ENCODE measurements at places on chromosomes 2 and 18.

- DNase-seq = no peak
Observed at GRCh38 chr2:25079050-25079635, 37.3 kb downstream of the EFR3B start.

- no peak for DNase-seq
Observed at GRCh38 chr2:156189143-156189542, 143.4 kb downstream of the NR4A2 start.

DNA sequence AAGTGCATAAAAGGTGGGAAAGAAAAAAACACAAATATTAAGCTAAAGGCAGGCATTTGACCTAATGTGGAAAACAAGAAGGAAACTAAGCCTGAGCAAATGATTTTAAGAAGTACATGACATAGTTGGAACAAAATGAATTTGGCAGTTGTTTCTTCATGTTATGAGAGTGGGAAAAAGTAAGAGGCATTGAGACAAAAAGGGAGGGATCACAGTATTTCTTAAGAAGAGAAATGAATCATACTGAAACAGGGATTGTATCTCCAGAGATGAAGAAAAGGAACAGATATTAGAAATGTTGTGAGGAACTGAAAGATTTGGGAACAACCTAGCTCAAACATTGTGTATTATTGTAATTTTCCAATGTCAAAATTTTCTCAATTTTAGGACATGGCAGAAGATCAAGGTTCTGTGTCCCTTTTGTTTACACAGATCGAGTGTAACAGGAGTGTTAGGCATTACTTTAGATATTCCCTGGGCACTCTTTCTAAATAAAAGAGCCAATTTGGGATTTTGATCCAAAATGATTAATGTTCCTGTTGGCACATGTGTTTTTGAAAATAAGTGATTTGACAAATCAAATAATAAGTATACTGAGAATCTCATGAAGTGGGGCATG lies 98.6 kb downstream of the CALCRL start:
- no peak for DNase-seq

DNA sequence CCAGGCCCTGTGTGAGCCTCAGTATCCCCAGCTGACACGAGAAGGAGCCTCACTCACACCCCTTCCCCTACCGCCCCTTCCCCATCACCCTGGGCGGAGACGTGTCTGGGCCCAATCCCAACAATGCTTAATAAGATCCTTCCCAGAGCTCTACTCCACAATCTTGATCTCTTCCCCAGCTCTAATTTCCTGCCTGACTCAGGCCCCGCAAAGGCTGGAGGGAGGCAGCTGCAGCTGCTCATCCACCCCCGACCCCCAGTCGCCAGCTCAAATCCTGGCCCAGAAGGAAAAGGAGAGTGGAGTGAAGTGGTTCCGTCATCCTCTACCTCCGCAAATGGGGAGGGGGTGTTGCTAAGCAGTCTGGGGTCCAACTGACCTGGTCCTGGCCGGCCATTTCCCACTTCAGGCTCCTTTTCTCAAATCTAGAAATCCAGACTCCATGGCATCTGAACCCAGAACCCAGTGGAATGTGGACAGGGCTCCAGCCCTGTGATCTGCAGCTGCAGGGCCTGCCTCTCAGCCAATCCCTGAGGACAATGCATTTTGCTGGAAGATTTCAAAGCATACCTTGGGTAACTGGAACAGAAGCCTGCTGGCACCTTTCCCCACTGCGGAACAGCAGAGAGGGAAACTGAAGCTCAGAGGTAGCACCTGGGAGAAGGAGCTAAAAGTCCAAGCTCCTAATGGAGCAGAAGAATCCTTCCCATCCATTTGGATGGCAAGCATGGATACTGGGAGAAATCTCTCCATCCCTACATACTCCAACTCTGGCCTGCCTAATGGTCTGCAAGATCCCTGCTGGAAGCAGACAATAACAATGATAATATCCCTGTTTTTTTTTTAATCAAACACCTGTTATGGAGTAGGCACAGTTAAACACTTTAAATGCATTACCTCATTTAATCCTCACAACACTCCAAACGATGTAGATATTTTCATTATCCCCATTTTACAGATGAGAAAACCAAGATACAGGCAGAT lies 5.6 kb upstream of the TNS1 start:
- no peak for DNase-seq

DNA sequence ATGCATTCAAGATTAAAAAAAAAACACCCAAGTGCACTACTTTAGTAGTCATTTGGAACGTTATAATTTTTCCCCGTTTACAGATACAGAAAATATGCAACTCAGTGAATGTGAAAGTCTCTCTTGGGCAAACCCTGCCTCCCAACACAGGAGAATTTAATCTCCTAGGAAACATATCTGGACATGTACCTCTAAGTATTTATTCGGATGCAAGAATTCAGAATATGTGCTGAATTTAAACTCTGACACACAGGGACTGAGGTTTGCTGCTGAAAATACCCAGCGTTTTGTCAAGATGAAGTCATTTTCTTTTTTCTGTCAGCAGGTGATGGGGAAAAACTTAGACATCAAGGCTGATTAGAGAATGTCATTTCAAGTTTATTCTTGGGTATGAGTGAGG lies 105.4 kb downstream of the ACKR3 start:
- DNase-seq = no peak

DNA sequence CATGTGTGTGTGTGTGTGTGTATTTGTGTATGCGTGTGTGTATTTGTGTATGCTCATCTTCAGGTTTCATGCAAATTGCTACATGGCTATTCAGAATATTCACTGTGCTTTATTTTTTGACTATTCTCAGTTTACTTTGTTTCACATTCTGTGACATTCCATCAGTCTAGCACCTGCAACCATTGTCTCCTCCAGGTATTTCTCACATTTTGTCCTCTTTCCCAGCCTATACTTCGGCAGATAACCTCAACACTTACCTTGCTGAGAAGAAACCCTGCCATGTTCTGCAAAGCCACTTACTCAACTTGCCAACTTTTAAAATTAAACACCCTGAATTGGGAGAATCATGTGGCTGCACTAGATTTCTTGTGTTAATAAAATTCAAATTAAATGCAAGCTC lies 135.4 kb upstream of the REG3A start:
- DNase-seq = no peak

GRCh38 chr2:30915486-30915885 lies 108.2 kb upstream of the CAPN13 start:
- no peak for DNase-seq

- DNase-seq = no peak
Observed at GRCh38 chr2:211067029-211067428, 510.6 kb downstream of the CPS1 start.

- no peak for DNase-seq
Observed at GRCh38 chr2:38104598-38104997, 28.6 kb upstream of the CYP1B1 start.

DNA sequence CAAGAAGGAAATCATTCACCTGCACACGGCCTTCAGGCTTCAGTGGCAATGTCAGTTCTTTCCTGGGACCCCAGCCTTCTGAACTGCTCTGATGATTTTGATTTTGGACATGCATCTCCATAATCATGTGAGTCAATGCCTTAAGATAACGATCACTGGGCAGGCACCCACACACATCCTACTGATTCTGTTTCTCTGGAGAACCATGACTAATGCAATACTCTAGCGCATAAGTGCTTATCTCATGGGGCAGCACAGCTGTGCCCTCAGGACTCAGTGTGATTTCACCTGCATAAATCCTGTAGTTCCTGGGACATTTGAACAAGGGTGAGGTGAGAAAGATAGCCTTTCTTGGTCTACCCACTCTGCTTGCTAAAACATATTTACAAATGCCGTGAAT lies 144.6 kb downstream of the AKAIN1 start:
- no peak for DNase-seq

- no peak for DNase-seq
Observed at GRCh38 chr2:62320657-62321357, 124.9 kb downstream of the B3GNT2 start.

DNA sequence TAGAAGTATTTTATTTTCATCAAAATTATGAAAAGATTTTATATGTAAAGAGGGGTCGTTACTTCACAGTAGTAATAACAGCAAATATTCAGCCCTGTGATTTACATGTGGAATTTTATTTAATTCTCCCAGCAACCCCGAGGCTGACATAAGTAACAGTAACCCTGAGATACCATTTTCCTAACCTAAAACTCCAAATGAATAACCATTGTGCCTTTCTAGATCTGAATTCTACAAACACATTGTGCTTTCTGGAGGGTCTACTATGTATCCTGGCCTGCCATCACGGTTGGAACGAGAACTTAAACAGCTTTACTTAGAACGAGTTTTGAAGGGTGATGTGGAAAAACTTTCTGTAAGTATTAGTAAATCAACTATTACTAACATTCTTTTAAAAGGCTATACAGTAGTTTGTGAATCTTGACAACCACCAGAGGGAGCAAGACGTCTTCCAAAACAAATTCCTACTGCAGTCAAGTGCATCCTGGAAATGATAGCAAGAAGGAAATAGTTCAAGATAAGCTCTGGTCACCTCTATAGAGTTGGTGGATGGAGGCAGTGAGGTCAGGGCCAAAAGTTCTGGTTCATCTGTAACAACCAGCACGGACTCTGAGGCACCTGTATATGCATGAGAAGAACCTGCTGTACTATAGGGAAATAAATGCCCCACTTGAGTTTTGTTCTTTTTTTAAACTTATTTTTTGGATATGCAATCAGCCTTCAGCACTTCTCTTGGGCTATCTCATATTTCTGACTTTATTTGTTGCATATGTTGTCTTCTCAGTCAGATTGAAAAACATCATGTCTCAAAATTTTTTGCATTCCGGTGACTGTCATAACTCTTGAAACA lies 37.4 kb downstream of the ACTR2 start:
- no peak for DNase-seq

GRCh38 chr18:50776383-50776782 lies 43.4 kb downstream of the MRO start:
- DNase-seq = no peak

- DNase-seq = peak; percentile 15
Observed at GRCh38 chr18:2970772-2971659, 41.9 kb downstream of the LPIN2 start.

DNA sequence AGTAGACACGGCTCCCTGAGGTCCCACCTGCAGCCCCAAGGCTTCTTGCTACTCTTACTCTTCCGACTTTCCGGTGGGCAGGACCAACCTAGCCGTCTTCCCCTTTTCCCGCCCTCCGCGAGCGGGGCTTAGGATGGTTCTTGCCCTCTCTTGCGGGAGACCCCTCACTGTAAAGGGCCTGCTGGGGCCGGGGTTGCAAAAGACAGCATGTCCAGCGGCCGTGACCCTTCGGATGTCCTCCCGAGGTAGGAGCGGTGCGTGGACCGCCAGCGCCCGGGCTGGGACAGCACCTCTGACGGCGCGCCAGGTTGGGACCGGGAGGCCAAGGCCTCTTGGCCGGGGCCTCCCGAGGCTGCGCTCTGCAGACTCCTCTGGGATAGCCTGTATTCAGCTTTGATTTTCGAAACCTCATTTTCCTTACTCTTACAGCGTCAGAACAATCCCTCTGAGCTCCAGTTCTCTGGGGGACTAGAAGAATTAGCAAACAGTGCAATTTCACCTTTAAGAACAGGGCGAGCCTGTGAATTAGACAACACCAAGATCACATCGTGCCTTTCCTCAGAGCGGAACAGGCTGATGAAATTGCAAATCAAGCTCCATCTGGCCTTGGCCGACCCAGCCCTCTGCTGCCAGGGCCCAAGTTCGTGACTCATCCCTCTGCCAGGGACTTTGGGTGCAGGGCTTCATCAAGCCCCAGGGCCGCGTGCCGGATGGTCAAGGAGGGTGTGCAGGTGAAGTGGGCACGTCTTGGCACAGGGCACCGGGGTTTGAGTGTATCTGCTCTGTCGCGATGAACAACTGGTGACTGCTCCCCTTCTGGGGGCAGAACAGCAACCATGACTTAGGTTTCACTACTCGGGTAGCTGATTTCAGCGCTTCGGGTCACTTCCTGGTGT lies 777 bp downstream of the MOCOS start:
- no peak for DNase-seq

GRCh38 chr2:23925702-23926289 lies 1.1 kb downstream of the ATAD2B start:
- DNase-seq = peak; percentile 37

GRCh38 chr2:232973011-232973735 lies 39.9 kb downstream of the NGEF start:
- DNase-seq = no peak

- DNase-seq = no peak
Observed at GRCh38 chr2:232400256-232401015, 6.2 kb upstream of the ALPG start.

DNA sequence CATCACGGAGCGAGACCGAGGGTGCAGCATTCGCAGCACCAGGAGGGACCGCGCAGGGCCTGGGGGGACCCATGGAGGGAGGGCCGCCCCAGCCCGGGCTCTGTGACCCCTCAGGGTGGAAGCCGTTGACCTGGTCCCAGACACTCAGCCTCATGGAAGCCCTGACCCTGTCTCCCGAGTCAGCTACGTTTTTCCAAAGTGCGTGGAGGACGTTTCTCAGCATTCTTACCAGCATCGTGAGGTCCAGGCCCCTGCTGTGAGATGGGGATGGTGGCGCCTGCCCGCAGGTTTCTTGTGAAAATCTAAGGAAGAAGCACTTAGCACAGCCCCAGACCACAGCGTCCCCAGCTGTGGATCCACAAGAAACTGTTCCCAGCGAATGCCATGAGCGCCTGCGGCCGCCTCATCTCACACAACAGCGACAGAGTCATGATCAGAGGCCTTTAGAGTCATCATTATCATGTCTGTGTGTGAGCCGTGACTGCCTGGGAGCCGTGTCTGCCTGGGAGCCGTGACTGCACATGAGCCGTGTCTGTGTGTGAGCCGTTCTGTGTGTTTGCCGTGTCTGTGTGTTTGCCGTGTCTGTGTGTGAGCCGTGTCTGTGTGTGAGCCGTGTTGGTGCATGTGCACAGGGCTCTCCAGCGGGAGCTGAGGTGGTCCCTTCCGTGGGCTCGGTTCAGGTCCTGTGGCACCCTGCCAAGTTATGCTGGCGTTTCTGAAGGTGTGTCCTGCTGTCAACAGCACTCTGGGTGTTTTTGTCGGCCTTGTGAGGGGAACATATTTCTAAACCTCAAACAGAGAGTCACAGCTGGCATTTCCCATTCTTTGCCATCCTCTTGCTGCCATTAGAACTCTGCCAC lies 49.2 kb upstream of the KCNG2 start:
- no peak for DNase-seq

GRCh38 chr2:176079285-176079830 lies 4.4 kb downstream of the EVX2 start:
- no peak for DNase-seq

DNA sequence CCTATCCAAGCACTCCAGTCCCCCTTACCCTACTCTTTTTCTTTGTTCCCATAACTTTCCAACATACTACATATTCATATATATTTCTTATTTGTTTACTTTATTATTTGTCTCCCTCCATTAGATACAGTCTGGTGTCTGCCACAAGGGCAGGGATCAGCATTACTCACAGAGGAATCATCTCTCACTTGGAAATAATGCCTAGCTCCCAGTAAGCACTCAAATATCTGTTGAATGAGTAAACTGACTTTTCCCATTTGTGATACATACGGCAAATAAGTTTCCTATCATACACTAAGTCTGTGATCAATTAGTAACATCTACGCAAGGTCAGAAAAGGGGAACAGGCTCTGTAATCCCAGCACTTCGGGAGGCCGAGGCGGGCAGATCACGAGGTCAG lies 18.7 kb downstream of the C1D start:
- DNase-seq = no peak

GRCh38 chr2:28321426-28321825 lies 71.2 kb upstream of the FOSL2 start:
- DNase-seq = no peak

Data from activated T-helper 1 cell treated with Interleukin-2 at 50 U/mL for 16 hours (primary cell).